ENCODE measurements at places on chromosomes 6 and 20.

DNA sequence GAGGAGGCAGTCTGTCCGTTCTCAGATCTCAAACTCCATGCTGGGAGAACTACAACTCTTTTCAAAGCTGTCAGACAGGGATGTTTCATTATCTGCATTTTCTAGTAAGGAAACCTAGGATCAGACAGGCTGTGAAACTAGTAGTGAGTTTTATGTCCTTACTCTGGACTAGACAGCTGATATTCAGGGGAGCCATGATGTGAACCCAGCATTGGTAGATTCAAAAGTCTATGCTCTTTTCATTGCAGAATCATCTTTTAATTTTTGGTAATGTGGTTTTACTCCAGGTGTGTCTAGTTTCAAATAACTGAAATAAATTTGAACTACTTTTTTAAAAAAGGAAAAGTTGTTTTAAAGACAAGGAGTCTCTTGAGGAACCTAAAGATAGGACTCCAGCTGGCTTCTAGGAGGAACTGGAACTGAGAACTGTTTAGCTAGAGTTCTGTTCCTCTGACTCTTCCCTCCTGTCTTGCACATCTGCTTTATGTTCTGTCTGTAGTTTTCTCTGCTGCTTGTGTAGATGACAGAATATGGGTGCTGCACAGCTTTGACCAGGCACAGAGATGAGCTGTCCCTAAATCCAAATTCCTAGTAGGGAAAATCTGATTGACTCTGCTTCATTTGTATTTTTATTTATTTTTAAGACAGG is 27.8 kb upstream of the RNF144B start:
- no peak for DNase-seq

GRCh38 chr20:36574366-36575135 is 1.2 kb downstream of the TGIF2 start:
- DNase-seq, result peak; percentile 17

- no peak for DNase-seq
These were observed 20.7 kb upstream of the ZMYND8 start for GRCh38 chr20:47377122-47377722.

GRCh38 chr6:105301756-105302616 is 100.9 kb downstream of the PREP start:
- DNase-seq, result no peak

DNA sequence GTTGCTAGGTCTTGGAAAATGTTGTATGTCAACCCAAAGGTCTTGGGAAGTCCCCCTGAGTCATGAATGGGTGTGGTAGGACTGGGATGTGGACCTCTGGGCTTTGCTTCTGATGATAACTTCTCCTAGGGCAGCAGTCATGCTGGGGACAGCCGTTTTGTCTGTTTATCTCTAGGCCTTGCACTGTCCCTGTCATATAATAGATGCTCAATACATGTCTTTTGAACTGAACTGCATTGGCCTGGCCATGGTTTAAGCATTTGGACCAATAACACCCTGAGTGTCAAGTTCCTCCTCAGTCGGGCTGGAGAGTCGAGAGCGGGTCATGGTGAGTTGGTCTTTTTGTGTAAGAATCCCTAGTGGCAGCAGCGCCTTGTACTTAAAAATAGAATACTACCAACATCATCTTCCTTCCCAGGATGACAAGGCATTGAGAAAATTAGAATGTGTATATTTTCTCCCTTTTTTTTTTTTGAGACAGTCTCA is 43.1 kb downstream of the E2F3 start:
- DNase-seq, result no peak
